ENCODE measurements at places on chromosomes 6 and 20.

DNA sequence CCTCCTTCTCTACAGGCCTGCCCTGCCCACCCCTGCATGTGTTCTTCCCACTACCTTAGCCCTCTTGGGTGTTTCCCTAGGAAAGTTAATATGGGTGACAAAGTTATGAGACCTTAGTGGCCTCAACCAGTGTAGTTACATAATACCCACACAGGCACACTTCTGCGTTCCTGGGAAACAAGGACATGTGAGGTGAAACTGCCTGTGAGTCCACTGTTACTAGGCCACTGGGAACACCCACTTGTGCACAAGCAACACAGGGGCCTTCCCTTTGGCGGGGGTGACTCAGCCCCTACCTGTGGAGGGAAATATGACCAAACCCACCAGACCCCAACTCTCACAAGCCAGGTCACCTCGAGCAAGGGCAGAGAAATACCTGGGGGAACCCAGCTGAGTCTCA is 12.8 kb downstream of the PI16 start:
- no peak for DNase-seq

GRCh38 chr6:89184344-89184743 is 32.8 kb downstream of the GABRR1 start:
- no peak for DNase-seq

DNA sequence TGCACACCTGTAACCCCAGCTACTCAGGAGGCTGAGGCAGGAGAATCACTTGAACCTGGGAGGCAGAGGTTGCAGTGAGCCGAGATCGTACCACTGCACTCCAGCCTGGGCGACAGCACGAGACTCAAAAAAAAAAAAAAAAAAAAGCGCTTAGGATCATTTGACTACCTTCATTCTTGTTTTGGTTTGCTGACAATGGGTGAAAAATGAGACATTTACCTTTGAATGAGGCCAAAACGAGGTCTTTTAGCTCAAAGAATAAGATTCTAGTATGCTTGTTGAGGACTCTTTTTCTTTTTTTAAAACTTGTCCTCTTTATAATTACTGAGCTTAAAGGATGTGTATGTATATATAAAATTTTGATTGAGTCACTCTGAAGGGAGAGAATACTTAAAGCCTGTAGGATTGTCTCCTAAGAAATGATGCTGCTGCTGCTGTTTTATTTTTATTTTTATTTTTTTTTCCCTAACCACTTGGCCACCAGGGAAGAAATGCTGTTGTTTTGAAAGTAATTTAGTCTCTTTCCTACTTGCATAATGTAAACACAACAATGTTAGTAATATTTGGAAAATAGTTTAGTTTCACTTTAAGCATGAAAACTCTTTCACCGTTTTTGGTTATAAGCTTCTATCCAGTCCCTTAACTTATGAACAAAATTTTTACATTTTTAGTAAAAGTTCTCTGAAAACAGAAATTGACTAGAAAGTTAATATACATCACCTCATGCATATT is 7.9 kb downstream of the UBR2 start:
- no peak for DNase-seq

DNA sequence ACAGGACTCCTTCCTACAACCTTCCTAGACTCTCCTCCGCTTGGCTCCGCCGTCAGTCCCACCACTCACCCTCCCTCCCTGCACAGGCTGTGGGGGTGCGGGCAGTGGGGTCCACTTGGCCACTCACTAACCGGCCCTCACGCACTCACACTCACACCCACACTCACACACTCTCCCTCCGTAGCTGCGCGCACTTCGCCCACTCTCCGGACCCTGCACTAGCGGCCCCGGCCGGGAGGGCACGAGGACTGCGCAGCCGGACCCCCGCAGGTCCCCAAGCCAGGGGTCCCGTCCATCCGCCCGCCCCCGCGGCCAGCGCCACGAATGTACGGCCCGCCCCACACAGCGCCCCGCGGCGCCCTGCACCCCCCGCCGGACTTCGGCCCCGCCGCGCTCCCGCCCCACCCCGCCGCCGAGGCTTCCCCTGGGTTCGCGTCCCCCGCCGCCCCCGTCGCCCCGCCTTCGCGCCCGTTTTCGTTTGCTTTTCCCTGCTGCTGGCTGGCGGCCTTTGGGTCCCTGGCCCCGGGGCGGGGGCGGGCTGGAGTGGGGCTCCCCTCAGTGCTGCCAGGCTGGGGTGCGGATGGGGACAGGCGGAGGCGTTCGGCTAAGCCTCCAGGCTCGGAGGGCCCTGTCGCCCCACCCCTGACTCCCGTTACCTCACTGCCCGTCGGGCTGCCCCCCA is 23.0 kb upstream of the SLC22A7 start:
- no peak for DNase-seq

GRCh38 chr20:4073852-4074741 is 58.7 kb upstream of the RNF24 start:
- DNase-seq, result no peak

GRCh38 chr20:37523911-37524700 is 3.1 kb downstream of the NNAT start:
- no peak for DNase-seq

- DNase-seq, result no peak
These were observed 93.8 kb downstream of the GPR63 start for GRCh38 chr6:96743496-96743895.

DNA sequence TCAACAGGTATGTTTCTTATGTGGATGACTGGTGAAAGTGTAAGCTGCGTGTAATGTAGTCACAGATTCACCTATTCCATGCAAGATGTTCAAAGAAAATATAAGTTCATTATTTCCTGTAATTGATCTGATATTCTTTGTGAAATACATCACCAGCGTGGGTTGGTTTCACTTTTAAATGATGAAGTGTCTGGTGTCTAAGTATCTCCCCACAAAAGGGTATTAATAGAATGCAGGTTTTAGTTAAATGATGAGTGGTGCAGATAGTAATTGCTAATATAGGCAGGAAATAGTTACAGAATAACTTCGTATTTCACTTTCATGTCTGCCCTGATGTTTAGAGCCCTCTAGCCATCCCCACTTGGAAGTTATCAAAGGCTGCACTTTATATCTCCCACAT is 22.2 kb downstream of the PGBD1 start:
- DNase-seq, result no peak

DNA sequence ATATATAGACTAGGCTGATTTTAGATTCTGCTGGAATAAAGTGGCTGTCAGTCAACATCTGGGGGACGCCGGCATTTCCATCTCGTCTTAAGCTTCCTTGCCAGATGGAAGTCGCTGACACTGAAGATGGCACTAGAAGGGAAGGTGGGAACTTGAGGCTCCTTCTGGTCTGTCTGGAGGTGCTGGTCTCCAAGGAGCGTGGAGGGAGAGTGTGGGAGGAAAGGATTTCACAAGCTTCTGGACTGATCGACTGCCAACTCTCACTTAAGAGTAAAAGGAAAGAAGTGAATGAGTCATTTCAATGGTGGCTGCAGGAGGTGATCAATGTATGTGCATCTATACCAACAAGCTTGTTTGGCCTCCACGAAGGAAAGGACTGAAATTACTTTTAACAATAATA is 40.4 kb downstream of the DUSP22 start:
- DNase-seq, result no peak

DNA sequence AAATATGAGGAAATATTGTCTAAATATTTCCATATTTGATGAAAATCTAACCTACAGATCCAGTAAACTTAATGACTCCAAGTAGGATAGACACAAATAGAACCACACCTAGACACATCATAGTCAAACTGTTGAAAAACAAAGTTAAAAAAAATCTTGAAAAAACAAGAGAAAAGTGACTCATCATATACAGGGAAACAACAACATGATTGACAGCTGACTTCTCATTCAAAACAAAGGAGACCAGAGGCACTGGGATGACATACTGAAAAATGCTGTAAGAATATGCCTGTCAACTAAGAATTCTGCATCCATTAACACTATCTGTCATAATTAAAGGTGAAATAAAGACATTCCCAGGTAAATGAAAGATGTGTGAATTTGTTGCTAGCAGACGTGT is 38.8 kb downstream of the BMP2 start:
- DNase-seq, result no peak

GRCh38 chr20:1809131-1809572 is 86.1 kb upstream of the SIRPA start:
- no peak for DNase-seq

- no peak for DNase-seq
These were observed 188.2 kb downstream of the ZFP64 start for GRCh38 chr20:52003415-52003814.

DNA sequence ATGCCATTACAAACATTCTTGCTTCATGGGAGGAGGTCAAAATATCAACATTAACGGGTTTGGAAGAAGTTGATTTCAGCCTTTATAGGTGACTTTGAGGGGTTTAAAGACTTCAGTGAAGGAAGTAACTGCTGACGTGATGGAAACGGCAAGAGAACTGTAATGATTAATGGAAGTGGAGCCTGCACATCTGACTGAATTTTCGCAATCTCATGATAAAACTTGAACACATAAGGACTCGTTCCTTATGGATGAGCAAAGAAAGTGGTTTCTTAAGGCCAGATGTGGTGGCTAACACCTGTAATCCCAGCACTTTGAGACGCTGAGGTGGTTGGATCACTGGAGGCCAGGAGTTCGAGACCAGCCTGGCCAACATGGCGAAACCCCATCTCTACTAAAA is 226.1 kb downstream of the BCAS1 start:
- no peak for DNase-seq

- no peak for DNase-seq
These were observed 527.0 kb upstream of the JARID2 start for GRCh38 chr6:14718861-14719260.

- DNase-seq, result no peak
These were observed 205.9 kb downstream of the ZMYND8 start for GRCh38 chr20:47150403-47151152.

DNA sequence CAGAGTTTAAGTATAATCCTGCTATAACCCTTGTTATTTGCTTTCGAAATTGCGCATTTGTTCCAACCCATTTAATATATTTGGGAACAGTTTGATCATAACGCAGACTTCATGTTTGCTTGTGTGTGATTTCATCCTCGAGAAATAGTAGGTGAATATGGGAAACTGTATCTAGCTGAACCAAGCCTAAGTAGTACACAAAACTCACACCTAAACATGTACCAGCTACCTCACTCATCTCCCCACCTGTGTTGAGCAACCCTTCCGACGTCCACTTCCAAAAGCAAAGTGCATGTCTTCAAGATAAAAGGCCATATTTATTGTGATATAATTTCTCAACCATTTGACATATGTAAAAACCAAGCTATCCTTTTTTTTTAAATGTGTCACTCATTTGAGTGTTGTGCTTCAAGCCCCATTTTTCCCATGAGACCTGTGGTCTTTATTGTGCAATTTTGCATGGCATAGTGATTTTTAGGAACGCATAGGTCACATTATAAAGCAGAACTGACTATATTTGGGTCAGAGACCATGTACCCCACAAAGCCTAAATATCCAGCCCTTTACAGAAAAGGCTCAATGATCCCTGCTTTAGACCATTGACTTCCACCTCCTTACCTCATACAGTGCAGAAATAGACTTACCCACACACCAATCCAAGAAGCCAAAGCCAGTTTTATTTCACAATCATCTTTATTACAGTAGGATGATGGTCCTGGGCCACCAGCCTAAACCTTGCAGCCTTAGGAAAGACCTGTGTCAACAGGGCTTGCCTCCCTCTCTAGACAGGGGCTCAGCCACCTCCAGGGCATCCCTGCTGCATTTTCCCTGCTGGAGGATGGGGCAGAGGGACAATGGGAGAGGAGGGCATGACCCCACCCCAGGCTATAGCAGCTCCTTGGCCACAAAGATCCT is 7.1 kb downstream of the CCND3 start:
- DNase-seq, result no peak

DNA sequence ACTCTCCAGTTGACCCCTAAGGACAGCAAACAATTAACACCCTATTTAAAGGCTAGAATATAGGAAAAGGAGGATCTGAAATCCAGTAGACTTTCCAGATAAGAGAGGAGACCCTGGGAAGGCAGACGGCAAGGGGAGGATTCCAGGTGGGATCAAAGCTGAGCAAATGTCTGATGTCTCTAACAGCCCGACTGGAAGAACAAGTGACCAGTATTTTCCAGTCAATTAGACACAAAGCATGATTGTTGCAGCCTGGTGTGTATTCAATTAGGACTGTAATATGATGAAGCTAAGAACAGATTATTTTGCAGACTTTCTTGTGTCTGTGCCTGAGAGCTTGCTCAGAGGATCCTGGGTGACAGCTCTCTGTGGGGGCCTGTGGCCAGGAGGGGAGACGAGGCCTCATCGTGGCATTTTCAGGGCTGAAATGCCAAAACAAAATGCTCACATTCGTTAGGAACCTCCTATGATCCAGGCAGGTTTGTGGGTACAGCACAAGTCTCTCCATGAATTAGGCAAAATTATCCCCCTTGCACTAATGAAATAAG is 471.8 kb upstream of the AGPAT4 start:
- DNase-seq, result no peak

GRCh38 chr20:62893700-62894099 is 32.1 kb upstream of the TCFL5 start:
- DNase-seq, result no peak

All from cortex of kidney (tissue), 1 donor.